Kidney (tissue), 22 donors: ENCODE measurements at places on chromosomes 16 and 17. TPM values are rescaled to one million over a fixed set of nuclear protein-coding genes. Genes with fewer than 3 reads are reported as not detected.

Gene CNTNAP4
- not detected for total RNA-seq

Gene CLEC18B
- total RNA-seq, result 5.3 TPM

Gene ZACN
- 0.22 TPM for total RNA-seq

Gene NOL3
- 36.4 TPM for total RNA-seq

Gene OTOA
- total RNA-seq, result 0.13 TPM

Gene TPSAB1
- 156 TPM for total RNA-seq

Gene SSTR5
- 6.7 TPM for total RNA-seq

DNA sequence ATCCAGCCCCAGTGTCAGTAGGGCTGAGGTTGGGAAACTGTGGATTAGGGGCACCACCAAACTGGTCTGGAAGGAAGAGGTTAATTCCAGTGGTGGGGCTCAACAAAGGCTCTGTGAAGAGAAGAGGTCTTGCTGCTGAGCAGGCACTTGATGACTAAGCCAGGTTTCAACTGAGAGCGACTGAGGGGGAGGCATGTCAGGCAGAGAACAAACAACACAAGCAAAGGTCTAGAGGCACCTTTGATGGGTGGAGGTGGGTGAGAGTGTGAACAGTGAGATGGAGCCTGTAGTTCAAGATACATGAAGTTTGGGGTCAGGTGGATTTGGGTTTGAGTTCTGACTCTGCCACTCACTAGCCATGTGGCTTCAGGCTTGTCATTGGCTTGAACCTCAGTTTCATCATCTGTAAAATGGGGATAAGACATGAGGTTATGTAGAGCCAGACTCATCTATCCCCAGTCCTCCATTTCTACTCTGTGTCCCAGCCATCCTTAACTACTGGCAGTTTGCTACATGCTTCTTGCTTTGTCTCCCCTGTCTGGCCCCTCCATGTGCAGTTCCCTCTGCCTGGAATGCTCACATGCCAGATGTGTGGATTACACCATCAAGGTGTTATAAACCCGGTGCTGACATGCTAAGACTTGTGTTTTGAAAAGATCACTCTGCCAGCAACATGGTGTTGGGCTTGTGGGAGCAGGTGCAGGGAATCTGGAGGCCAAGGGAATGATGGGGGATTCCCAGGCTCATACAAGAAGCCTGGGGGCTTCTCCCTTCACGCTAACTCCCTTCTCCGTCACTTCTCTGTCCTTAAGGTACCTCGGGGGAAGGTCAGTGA, 3.0 kb upstream of the RMI2 start:
- DNase-seq, result no peak

GRCh38 chr16:89620406-89620841, 7.0 kb downstream of the DPEP1 start:
- peak; percentile 77 for DNase-seq

- DNase-seq, result peak; percentile 88
Observed at GRCh38 chr16:720447-720989, 428 bp upstream of the ANTKMT start.

DNA sequence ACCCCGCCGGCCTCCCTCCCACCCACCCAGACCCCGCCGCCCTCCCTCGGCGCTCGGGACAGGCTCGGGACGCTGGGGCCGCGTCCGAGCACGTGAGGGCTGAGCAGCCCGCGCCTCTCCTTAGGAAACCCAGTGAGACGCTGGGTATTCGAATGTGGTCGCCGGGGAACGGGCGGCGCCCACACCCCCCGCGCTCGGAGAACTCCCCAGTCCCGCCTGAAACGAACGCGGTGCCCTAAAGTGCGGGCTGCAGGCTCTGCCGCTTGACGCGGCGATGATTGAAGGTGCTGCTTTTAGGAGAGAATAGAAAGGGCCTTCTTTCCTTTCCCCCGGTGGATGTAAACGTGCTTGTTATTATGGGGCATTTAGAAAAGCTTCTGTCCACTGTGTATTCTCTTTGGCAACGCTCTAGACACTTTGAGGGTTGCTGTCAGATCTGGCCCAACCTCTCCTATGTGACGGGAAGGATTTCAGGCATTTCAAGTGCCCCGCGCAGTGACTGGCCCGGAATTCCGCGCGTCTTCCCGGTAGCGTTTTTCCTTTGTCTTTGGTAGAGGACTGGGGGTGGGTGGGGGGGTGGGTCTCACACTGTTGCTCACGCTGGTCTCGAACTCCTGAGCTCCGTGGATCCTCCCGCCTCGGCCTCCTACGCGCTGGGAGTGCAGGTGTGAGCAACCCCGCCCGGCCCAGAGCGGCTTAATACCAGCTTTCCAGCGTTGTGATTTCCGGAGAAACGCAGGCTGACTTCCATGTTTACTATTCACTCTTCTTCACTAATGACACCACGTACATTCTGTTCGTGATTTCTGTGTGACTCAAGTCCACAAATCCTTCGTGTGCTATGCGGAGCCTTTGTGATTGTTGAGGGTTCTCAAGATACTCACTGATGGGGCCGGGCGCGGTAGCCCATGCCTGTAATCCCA, 21.8 kb upstream of the FOXK2 start:
- peak; percentile 69 for DNase-seq

- DNase-seq, result peak; percentile 95
Observed at GRCh38 chr16:68707340-68708152, 29.5 kb upstream of the CDH1 start.

GRCh38 chr16:16004314-16004749, 54.9 kb downstream of the ABCC1 start:
- no peak for DNase-seq

- DNase-seq, result no peak
Observed at GRCh38 chr16:13492046-13492445, 427.9 kb upstream of the ERCC4 start.

- DNase-seq, result no peak
Observed at GRCh38 chr17:66198242-66198641, 6.3 kb upstream of the CEP112 start.

DNA sequence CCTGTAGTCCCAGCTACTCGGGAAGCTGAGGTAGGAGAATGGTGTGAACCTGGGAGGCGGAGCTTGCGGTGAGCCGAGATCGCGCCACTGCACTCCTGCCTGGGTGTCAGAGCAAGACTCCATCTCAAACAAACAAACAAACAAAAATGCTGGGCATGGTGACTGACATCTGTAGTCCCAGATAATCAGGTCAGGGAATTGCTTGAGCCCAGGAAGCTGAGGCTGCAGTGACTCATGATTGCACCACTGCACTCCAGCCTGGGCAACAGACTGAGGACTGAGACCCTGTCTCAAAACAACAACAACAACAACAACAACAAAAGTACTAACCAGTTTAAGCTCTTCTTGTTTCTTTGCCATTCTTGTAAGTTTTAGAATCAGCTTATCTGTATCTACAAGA, 383.0 kb upstream of the PMFBP1 start:
- DNase-seq, result no peak

GRCh38 chr17:7984904-7985303, 17.5 kb upstream of the GUCY2D start:
- no peak for DNase-seq

DNA sequence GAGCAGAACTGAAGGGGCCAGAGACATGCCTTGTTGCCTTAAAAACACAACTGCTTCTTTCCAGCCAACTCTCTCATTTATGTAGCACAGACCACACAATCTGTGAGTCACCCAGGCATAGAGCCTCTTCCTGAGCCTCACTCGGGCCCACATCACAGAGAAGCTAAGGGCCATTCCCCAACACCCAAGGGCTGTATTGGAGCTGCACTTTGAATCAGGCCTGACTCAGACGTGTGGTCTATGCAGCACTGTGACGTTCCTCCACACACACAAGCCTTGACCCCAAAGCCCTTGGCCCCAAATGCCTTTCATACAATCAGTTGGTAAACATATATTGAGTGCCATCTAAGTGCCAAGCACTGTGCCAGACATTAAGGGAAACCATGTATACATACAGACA, 308.9 kb upstream of the DYNLRB2 start:
- DNase-seq, result no peak

GRCh38 chr16:81497690-81498089, 53.1 kb downstream of the CMIP start:
- DNase-seq, result no peak

GRCh38 chr16:1677339-1677738, 740 bp upstream of the JPT2 start:
- no peak for DNase-seq

- DNase-seq, result no peak
Observed at GRCh38 chr17:59427425-59427921, 96.0 kb downstream of the YPEL2 start.

GRCh38 chr17:60579090-60579489, 20.9 kb upstream of the PPM1D start:
- DNase-seq, result no peak

DNA sequence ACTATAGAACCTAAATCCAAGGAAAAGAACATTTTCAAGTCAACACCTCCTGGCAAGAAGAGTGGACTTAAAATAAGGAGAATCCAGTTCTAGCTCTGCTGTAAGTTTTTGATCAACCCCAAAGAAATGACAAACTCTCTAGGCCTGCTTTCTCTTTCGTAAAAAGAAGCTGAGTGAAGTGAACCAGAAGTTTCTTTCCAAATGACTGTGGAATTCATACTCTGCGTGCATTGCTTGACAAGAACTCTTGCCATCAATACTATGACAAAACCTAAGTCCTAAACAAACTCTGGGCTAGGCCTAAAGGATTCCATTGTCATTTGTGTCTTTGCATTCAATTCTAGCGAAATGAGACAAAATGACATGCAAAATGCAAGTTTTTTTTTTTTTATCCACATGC, 187.5 kb upstream of the SOX9 start:
- no peak for DNase-seq

- no peak for DNase-seq
Observed at GRCh38 chr16:55571-56136, 2.0 kb downstream of the SNRNP25 start.

DNA sequence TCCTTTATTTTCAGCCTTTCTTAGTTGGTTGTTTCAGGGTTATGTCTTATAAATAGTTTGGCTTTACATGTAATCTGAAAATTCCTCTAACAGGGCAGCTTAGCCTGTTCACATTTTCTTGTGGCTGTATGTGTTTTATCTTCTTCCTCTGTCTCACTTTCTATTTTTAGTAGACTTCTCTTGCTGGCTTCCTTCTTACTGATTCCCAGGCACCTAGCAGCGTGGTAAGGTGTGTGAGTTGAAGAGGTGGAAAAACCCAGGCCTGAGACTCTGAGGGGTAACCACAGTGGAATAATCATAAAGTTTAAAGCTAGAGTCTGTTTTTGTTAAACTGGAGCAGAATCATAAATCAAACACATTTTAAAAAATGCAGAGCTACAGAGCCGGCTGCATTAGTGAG, 190.9 kb downstream of the LGALS9B start:
- DNase-seq, result no peak

DNA sequence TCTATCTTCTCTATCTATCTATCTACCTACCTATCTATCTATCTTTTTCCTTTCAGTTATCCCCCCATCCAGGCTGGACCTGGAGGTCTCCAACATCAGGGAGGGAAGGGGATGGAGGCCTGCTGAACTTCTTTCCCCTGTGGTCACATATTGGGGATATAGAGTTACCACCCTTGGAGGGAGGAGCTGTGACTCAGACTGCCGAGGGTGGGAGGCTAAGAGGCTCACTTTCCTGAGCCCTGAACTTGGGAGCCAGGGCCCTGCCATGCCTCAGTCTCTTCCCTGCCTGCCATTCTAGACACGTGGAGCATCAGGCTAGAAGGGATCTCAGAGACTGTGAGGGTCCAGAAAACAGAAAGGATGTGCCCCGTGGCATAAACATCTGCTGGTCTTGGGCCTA, 8.4 kb downstream of the LRRC3C start:
- no peak for DNase-seq

DNA sequence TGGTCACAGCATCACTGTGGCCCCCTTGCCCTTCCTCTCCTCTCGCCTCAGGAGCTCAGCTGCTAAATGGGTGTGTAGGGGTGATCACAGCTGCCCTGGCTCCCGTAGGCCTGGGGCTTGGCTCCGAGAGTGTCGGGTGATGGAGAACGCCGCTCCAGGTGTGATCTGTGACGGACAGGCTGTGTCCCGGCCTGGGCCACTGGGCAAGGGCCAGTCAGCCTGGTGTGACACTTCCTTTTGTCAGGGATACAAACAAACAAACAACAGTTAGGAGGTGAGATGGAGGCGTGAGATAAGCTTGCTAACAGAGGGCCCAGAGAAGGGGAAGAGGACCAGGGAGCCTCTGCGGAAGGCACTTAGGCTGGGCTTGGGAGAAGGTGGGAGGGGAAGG, 2.0 kb downstream of the ADGRG1 start:
- no peak for DNase-seq

GRCh38 chr16:79210607-79211006, 389.9 kb downstream of the MAF start:
- no peak for DNase-seq

DNA sequence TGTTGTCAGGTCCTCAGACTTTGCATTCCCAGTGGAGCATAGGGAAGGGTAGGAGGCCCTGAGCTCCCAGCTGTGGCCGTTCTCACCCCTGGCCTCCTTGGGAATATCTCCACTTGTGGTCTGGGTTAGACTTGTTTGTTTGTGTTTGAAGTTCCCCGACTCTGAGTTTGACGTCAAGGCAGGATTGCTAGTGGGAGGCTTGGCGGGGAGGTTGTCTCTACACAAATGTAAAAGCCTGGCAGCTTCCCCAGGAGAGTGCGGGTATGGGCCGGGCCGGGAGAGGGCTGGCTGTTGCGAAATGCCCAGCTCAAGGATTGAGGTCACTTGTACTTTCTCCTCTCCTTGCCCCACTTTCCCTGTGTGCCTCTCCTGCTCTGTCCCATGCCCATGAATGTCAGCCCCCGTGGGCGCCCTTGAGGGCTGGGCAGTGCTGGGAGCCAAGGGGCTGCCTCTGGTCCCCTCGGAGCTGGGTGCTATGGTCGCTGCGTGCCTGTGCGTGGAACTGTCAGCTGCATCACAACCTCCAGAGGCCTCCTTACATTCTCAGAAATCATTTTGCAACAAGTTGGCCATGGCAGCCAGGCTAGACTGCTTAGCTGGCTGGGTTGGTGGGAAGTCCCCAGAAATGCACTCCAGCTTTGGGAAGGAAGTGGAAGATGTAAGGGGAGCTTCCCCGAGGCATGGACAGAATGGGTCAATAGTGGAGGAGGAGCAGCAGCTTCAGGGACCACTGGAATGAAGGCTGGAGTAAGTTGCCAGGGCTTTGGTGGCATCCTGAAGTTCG, 84.3 kb downstream of the KSR1 start:
- no peak for DNase-seq

DNA sequence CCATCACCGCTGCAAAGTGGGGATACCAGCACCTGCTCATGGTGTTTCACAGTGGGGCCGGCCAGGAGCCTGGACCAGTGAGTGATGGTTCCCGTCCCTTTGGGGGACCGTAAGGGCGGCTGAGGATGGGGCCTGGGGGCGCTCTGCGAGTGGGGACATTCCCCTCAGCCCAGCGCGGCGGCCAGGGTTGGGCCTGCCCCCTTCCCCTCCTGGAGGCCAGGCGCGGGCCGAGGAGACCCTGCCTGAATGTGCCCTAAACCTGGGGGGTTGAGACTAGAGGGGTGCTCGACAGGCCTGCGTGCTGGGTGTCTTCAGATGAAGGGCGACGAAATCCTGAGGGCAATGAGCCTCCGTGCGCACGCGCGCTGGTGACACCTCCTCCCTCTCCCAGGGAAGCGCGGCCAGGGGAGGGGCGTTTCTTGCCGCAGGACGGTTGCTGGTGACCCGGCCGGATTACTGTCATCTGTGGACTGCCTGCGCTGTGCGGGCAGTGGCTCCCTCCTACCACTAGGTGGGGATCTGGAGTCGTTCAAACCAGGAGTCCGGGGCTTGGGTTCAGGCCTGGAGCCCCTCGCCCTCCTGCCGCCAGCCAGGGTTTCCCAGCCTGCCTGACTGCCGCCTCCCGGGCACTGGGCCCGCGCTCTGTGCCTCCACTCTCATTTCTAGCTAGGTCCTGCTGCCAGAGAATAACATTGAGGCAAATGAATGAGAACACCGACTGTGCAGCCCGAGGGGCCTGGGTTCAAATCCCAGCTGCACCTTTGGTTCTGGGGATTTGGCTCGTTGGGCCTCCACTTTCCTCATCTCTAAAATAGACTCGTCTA, 17.1 kb downstream of the TBX2 start:
- DNase-seq, result peak; percentile 96
